Activated CD4-positive, alpha-beta T cell treated with anti-CD3 and anti-CD28 coated beads, Interleukin-2, amount 10 ng/mL, durations not matched to agents 7 days and 5 days (primary cell): ENCODE measurements at places on chromosomes 2 and 18.

DNA sequence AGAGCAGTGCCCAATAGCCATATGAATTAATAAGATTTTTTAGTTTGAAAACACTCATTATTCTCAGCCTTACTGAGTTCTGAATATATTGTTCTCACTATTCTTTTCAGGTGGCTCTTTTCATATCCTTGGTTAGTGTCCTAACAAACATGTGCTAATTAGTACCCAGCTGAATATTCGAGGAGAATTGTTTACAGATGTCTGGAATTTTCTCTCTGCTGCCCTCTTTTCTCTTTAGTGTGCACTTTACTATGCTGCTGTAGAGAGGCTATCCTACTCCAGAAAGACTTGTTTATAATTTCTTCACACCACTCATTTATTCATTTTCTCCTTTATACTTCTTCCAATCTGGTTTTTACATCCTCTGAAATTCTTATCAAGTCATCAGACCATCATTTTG is 405.3 kb downstream of the SPAG16 start:
- DNase-seq, result no peak

- DNase-seq, result no peak
Observed at GRCh38 chr2:235506997-235507615, 13.3 kb downstream of the AGAP1 start.

DNA sequence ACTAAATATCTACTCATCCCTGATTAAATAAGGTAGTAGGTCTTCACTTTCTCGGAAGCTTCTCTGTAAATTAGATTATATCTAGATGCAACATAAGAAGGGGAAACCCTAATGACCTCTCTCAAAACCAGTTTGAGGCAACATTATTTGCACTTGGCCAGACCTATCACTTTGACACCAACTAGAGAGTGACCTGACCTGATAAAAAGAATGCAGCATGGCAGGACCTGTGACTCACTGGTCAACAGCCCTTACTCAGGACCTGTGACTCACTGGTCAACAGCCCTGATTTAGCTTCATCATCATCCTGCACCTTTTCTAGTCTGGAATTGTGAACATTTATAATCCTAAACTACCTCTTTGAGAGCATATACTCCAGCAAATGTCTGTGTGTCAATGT is 1957.7 kb upstream of the CELF4 start:
- DNase-seq, result no peak

DNA sequence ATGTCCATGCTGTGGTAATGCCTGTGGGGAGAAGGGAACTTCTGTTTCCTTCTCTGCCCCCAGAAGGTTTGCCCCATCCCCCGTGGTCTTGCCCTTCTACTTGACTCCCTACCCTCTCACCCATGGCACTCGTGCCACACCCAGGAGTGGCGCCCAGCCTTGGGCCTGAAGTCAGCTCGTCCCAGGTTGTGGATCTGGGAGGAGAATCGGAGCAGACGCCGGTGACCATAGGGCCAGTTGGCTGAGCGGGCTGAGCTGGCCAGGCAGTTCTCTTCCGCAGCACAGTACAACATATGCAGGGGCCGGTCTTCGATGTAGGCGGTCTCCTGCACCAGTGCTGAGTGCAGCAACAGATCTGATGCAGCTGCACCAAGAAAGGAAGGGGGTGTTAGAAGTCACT is 4.7 kb downstream of the HTRA2 start:
- DNase-seq, result no peak

- DNase-seq, result no peak
Observed at GRCh38 chr2:235328991-235329390, 164.9 kb upstream of the AGAP1 start.

DNA sequence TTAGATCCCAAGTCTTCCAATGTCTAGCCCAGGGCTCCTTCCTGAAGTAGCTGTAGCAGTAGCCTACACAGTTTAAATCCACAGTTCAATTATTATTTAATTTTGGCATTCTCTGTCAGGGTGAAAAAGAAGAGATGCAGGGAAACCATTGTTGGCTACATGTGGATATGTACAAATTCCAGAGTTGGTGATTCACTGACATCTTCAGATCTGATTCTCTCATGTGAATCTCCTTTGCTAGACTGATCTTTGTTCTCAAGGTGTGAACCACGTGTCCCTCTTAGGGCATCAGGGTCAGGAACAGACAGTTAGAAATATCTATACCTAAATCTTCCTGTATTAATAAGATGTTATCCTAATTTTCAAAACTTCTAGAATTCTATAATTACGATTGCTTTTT is 36.7 kb downstream of the ADCYAP1 start:
- no peak for DNase-seq

DNA sequence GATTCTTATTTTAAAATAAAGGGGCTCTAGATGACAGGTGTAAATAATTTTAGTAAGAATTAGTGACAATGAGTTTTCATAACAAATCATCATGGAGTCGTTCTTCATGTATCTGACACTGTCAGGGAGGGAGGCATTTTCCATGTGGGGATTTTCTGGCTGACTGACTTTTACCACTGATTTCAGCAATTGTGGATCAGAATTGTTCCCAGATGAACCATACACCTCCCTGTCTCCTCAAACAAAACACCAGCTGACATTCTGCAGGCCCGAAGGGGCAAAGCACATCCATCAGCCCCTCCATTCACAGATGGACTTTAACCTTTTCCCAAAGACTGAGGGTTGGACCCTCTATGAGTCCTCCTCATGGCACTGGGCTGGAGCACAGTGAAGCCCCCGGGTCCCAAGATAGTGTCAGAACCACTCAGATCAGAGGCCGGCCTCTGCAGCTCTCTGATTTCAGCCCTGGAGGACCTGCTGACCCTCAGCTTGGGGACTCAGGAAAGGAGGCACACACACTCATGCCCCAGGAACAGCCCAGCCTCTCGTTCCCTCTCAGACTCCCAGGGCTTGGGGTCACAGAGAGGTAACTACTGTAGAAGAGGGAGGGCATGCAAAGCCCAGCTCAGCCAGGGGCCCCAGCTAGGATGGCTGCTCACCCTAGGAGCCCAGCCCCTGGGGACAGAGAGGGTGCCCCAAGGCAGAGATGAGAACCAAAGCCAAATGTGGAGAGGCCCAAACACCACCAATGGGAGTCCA is 43.2 kb upstream of the LOXHD1 start:
- DNase-seq, result no peak

- DNase-seq, result no peak
Observed at GRCh38 chr2:65701191-65701590, 268.8 kb upstream of the SPRED2 start.

GRCh38 chr18:59835605-59836379 is 64.0 kb upstream of the PMAIP1 start:
- no peak for DNase-seq

- DNase-seq, result no peak
Observed at GRCh38 chr2:21916934-21917522, 793.3 kb downstream of the TDRD15 start.

DNA sequence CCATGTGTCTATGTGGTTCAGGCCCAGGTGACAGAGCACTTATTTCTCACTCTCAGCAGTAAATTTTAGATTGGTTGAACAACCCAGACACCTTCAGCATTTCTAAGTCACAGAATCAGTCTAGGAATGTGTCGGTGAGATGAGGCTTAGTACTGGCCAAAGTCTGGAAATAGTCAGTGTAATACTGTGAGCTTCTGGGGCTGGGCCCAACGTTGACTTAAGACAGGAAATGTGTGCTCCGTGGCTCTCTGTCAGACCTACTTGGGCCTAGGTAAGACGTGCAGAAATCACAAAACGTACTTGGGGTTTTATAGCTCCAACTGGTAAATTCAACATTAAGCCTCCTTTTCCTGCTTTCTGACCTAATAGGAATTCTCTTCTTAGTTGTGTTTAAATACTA is 160.3 kb upstream of the COL3A1 start:
- no peak for DNase-seq
